ENCODE measurements at places on chromosomes 1 and 21.

- no peak for DNase-seq
Measured at GRCh38 chr1:163315773-163316374, 5.9 kb upstream of the NUF2 start.

- no peak for DNase-seq
Measured at GRCh38 chr1:200590001-200590400, 30.6 kb downstream of the KIF14 start.

- DNase-seq = no peak
Measured at GRCh38 chr21:16563116-16563515, 833.3 kb downstream of the USP25 start.

DNA sequence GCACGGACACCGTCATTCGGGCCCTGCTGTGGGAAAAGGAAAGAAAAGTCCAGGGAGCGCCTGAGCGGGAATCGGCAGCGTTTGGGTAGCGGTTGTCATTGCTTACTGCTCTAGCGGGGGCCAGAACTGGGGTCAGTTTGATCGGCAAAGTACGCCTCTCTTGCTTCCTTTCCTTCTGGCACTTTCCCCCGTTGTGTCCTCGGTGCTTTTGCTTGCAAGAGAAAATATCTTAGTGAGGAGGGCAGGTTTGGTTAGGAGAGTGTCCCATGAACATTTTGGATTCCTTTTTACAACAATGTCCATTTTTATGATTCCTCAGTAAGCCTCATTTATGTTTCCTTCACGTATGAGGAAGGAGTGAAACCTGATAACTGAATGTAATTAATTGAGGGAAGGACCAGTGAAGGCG is 670 bp downstream of the ST3GAL3 start:
- no peak for DNase-seq

GRCh38 chr1:25099343-25099951 is 132.9 kb downstream of the SYF2 start:
- DNase-seq = no peak

DNA sequence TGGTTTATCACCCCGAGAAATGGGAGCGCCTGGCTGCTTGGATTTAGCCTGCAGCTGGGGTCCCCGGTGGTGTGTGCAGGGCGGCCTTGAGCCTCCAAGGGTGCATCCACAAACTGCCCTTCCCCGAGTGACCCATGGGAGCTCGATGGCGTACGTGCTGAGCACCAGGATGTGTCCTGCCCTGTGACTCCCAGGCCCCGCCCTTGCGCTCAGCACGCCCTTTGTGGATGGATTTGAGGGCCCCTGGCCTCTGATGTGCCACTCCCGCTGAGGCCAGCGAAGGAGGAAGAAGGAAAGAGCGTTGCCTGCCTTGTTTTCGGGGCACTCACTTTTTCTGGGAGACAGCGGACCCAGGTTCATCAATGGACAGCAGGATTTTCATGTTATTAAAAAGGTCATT is 1.7 kb upstream of the TFF3 start:
- DNase-seq = no peak

GRCh38 chr21:44527983-44528633 is 11.9 kb downstream of the KRTAP10-1 start:
- no peak for DNase-seq

DNA sequence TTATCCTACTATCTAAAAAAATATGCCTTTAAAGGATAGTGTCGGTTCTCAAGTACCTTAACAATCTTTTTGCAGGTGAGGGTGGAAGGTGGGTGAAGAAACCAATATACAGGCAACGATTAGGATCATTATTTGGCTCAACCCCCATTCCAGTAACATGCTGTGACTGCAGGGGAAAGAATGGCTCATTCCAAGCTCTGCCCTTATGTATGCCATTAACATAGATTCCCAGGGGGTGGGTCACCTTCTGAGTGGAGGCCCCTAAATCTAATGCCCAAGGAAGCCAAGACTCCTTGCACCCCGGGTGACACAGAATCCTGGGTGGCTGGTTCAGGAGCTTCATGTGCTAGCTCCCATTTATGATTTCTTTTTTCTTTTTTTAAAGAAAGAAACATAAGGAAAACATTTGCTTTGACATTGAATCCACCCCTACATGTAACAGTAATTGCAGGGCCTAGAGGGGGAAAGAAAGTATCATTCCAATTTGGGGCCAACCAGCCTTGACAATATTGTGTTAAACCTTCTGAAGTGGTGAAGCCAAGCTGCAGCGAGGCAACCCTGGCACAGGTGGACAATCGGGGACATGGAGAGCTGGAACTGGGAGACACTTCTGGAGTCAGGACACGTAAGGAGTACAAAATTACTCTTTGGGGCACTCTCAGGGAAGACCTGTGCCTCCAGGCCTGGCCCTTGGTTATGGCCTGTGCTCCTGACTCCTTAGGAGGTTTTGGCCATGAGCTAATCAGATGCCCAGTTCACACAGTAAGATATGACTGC is 200.3 kb downstream of the PBX1 start:
- no peak for DNase-seq

- DNase-seq = peak; percentile 80
Measured at GRCh38 chr1:2412773-2413494, 570 bp upstream of the PEX10 start.

- DNase-seq = no peak
Measured at GRCh38 chr1:42333662-42334239, 1.3 kb downstream of the FOXJ3 start.

DNA sequence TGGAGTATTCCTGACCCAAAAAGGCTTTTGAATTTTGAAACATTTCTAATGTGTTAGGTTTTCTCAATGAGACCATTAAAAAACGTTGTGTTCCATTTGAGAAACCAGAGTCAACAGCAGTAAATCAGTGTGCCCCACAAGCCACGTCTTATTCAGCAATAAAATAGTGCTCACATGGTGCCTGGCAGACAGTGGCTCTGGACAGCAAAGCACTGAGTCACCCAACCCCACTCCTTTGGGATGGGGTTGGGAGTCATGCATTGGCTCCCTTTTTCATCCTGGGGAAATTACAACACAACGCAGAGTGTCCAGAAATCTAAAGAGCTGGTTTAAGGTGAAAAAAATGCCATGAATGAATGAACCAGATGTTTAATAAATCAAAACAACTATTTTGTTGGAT is 46.5 kb downstream of the KCNJ15 start:
- no peak for DNase-seq

- DNase-seq = no peak
Measured at GRCh38 chr1:25695771-25696311, 79.2 kb downstream of the MAN1C1 start.

DNA sequence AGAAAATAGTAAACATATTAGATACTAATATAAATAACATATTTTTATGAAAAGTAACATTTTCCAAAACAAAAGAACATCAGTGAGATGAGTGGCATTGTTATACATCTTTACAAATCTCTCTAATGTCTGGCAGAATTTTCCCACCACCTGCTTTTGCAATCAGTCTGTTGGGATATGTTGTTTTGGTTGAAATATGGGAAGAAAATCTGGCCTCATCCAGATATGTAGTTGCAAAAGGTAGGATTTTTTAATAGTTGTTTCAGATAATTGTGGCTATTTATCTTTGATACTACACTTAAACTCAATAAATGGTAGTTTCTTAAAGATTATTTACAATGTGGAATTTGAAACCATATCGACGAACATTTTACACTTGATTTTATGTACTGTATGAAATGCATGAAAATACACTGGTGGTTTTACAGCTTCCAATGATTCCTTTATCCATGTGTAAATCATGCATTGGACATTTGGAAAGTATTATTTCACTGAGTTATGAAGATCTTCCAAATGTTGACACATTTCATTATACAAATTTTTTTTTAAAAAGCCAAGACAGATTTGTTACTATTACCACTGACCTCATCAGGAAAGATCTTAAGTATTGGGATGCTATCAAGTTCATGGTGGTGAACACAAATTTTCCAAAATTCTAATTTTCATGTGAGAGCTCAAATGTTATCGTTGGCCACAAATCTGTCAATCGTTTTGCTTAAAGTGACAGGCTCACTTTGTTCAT is 74.1 kb upstream of the CD34 start:
- no peak for DNase-seq

DNA sequence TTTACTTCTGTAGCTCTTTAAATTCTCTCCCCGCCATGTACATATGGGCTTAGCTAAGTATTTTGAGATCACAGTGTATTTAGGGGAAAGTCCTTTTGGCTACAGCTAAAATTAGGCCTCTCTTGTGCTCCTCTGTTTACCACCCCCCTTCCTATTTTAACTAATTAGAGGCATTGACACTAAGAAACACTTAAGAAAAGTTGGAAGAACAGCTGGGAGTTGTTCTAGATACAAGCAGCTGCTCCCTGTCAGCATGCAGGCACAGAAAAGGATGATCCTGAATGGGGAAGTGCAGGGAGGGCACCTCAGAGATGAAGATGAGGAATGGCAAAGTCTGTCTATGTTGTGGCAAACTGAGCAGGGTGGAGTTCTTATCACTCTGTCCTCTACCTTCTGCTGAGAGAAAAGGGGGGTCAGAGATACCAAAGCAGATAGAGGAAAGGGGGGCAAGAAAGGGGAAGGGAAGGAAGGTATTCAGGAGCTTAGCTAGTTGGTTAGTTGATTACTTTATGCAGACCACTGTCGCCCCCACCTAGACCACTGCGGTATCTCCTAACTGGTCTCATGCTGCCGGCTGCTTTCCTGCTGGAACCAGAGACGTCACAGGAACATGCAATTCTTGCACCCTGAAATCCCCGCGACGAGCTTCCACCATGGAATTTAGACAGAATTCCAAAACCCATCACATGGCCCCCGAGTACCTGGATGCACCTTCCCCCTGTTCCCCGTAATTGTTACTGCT is 82.4 kb upstream of the HOOK1 start:
- DNase-seq = no peak

DNA sequence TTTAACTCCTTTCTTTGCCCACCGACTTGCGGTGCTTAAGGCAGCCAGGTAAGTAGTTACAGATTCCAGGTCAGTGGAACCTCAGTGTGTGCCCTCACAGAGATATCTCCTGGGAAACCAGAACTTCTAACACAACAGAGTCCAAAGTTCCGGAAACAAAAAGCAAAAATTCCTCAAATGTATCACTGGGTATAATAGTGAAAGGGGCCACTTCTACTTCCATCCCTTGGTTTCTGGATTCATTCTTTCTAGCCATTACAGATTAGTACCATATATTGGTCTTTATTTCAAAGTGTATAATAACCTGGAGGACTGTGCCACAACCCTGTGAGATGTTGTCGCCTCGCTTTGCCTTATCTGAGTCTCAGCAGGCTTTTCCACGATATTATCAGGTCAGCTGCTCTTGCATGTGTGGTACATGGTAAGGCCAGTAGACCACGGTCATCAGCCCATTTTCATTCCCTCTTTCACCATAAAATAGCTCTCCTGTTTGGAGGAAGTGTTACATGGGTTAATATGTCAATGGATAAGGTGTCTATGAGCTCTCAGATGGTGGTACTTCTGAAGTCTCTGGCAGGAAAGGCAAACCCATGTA is 14.9 kb upstream of the VASH2 start:
- DNase-seq = no peak

GRCh38 chr1:177863796-177864195 is 106.1 kb downstream of the SEC16B start:
- DNase-seq = no peak

DNA sequence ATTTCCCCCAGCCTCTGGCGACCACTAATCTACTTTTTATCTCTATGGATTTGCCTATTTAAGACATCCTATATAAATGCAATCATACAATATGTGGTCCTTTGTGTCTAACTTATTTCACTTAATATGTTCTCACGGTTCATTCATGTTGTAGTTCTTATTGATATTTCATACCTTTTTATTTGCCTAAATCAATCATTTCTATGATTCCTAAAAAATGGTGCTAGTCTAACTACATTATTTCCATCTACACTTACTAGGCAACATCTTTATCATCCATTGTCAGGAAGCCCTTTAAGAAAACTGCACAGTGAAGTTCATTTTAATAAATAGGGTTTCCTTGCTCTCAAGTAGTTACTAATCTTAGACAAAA is 380 bp upstream of the FBXO28 start:
- DNase-seq = no peak

DNA sequence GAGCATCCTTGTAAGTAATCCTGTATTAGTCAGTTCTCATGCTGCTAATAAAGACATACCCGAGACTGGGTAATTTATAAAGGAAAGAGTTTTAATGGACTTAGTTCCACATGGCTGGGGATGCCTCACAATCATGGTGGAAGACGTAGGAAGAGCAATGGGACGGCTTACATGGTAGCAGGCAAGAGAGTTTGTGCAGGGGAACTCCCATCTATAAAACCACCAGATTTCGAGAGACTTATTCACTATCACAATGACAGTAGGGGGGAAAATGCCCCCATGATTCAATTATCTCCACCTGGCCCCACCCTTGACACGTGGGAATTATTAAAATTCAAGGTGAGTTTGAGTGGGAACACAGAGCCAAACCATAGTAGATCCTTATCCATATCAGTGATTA is 124.7 kb downstream of the HIVEP3 start:
- DNase-seq = no peak

GRCh38 chr1:25198663-25199252 is 33.5 kb downstream of the SYF2 start:
- DNase-seq = no peak

DNA sequence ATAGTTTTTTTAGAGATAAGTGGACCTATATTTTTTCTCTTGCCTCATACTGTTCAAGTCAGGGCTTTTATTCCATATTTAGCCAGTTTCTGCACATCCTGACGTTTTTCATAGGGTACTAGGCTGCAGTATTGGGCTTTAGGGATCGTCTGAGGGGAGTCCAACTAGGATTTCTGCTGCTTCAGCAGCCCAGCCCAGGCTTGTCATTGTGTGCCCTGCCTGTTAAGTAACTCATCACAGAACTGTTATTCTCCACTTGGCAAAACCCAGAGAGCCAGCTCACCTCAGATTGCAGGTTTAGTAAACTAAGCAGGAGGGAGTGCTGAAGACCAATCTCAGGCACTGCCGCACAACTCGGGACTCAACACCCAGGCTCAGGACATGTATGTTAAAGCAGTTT is 2.8 kb downstream of the GALNT2 start:
- DNase-seq = no peak

- DNase-seq = no peak
Measured at GRCh38 chr1:200221614-200222282, 188.1 kb downstream of the ZNF281 start.

GRCh38 chr1:30857062-30857461 is 51.5 kb downstream of the SDC3 start:
- DNase-seq = no peak

- no peak for DNase-seq
Measured at GRCh38 chr1:182927693-182928433, 25.1 kb downstream of the SHCBP1L start.

GRCh38 chr21:44432841-44433790 is 22.2 kb upstream of the LRRC3 start:
- no peak for DNase-seq

- no peak for DNase-seq
Measured at GRCh38 chr1:4512636-4513035, 141.8 kb upstream of the AJAP1 start.
